ENCODE measurements at places on chromosomes 1 and 21.

- DNase-seq, result peak; percentile 69
These were observed 33.0 kb upstream of the H6PD start for GRCh38 chr1:9201401-9202239.

GRCh38 chr1:56578963-56579875, at the start of gene PLPP3:
Gene PLPP3 (minus strand): TSS chr1:56579563. CDS start chr1:56579016, 547 bp downstream.
- peak; percentile 89 for DNase-seq

- no peak for DNase-seq
These were observed 696 bp downstream of the LSS start for GRCh38 chr21:46227811-46228344.

GRCh38 chr1:79369091-79369490, 362.6 kb upstream of the ADGRL4 start:
- no peak for DNase-seq

DNA sequence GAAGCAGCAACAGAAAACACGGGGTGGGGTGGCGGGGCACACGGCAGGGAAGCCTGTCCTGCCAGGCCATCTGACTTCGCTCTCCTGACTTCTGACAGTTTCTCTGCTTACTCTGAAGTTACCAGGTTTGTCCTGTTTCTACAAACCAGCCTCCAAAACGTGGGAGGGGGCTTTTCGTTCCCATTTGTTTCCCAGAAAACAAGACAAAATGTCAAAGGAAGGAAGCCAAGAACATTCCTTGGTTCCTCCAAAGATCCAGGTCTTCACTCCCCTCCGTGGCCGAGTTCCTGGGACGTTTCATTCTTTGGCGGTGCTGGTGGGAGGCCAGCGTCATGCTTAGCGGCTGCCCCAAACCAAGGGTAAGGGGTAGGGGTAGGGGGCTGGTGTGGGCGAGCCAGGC, 49.6 kb downstream of the MEGF6 start:
- DNase-seq, result no peak

DNA sequence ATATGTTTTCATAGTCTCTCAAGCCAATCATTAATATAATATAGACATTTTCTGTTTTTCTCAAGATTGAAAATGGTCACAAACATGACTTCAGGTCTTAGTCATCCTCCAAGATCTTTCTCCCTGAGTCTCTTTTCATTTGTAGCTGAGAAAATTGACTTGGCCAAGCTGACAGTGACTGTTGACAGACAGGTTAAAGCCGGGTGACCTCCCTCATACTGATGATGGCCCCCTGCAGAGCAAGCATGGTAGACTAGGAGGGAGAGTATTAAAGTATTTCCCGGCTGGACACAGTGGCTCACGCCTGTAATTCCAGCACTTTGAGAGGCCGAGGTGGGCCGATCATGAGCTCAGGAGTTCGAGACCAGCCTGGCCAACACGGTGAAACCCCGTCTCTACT, 6.8 kb upstream of the KIAA1614 start:
- no peak for DNase-seq

DNA sequence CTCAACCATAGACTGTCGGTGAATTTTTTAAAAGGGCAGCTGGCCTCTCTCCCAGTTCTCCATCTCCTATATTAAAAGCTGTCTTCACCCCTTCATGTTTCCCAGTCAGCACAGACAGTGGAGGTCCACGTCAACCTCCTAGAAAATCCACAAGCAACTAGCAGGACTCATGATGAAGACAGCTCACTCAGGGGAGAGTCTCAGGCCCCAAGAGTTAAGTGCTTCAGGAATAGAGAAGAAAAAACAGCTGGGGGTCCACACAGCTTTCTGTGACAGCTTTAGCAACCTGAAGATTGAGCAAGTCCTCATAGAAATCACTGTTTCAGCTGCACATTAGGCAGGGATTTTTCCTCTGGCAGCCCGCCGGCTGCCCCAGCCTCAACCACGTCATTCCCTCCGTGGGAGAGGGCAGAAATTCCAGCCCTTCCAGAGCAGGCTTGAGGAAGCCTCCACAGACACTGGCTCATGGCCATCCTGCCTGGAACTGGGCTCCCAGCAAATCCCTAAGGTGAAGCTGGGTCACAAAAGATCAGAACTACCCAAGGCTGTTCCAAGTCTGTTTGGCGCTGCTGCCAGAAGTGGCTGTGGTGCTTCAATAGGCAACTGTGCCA, 15.2 kb downstream of the GPR161 start:
- DNase-seq, result peak; percentile 80

- no peak for DNase-seq
These were observed 24.1 kb upstream of the RABGAP1L start for GRCh38 chr1:174135211-174135610.

- DNase-seq, result no peak
These were observed 256.8 kb upstream of the NFIA start for GRCh38 chr1:60825593-60825992.

DNA sequence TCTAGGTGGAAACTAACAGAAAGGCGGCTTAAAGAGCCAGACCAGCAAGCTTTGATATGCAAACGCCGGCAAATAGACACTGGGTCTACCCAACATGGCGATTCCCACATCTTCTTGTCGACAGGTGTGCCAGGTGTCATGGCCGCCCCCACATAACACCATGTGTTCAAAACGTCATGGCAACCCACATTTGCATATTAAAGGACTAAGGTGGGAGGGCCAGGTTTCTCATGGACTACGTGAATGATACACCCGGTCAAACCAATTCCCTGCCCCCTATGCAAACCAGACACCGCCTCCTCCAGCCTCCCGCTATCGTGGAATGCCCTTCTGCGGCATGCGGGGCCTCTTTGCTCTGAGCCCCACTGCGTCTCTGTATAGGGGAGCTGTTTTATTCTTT, 41.3 kb downstream of the ICOSLG start:
- no peak for DNase-seq

- DNase-seq, result no peak
These were observed 23.9 kb upstream of the SAMD11 start for GRCh38 chr1:899636-900317.

- DNase-seq, result no peak
These were observed 128.0 kb downstream of the ACTL8 start for GRCh38 chr1:17883136-17883535.

- DNase-seq, result peak; percentile 56
These were observed at the start of gene IFNAR2 for GRCh38 chr21:33229784-33230544. Gene IFNAR2 (plus strand): TSS chr21:33229938. CDS start chr21:33241923, 11,985 bp downstream.

- no peak for DNase-seq
These were observed 29.6 kb downstream of the DISP1 start for GRCh38 chr1:222844411-222844779.

GRCh38 chr1:198117267-198117666, 39.5 kb upstream of the NEK7 start:
- no peak for DNase-seq

DNA sequence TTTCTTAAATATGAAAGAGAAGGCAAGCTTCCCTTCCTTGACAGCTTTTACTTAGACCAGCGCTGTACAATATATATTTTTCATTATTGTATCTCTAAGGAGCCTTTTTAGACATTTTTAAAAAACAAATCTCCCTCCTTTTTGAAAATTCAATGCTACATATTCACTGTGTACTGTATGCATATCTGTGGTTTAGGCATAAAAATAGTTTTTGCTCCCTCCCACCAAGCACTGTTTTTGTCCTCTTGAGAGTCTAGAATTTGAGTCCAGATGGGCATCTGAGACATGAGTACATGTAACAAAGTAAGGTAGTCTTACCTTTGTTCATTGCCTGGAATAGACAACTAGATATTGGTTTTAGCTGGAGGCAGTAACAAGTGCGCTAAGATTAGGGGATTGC, 488.5 kb upstream of the RUNX1 start:
- no peak for DNase-seq

DNA sequence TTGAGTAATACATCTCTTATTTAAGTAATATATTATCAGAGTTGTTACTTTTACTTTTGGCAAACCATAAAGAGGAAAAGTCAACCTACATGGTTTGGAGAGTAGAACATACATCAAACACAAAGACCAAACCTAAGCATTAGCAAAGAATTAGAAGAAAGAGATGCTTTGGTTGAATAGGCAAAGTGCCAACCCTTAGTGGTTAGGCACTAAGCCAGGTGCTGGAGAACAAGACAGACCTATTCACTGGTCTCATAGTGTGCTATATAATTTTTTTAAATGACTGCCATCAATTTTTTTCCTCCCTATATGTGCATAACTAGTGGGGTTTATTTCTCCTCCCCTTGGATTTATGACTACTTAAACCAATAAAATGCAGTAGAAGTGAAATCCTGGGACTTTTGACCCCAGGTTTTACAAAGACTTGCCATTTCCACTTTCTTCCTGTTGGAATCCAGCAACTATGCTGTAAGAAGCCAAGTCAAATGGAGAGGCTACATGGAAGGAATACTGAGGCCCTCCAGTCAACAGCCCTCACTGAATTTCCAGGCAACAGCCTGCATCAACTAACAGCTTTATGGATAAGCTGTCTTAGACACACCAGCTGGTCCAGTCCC, 69.8 kb upstream of the HAO2 start:
- DNase-seq, result peak; percentile 64

GRCh38 chr21:42598159-42598735, 55.2 kb upstream of the PDE9A start:
- DNase-seq, result no peak

Data from M059J (cell line).